ENCODE measurements at places on chromosomes 12 and 14. TPM values are rescaled to one million over a fixed set of nuclear protein-coding genes. Genes with fewer than 3 reads are reported as not detected.

The SDR9C7 gene
- not detected for total RNA-seq

The ESYT1 gene
- total RNA-seq, result 196 TPM

The SCN8A gene
- total RNA-seq, result 1.1 TPM

The RFX4 gene
- not detected for total RNA-seq

The BMAL2 gene
- 19.1 TPM for total RNA-seq

The FOS gene
- 4.3 TPM for total RNA-seq

The EML5 gene
- 3.8 TPM for total RNA-seq

The ACTN1 gene
- 73.8 TPM for total RNA-seq

The BDKRB2 gene
- total RNA-seq, result not detected

The TRPV4 gene
- total RNA-seq, result not detected

The ANAPC5 gene
- 131 TPM for total RNA-seq

The HOXC13 gene
- total RNA-seq, result not detected

The ALG10B gene
- 11.4 TPM for total RNA-seq
